Neuronal stem cell (in vitro differentiated cells): ENCODE measurements at places on chromosomes 3 and 15.

DNA sequence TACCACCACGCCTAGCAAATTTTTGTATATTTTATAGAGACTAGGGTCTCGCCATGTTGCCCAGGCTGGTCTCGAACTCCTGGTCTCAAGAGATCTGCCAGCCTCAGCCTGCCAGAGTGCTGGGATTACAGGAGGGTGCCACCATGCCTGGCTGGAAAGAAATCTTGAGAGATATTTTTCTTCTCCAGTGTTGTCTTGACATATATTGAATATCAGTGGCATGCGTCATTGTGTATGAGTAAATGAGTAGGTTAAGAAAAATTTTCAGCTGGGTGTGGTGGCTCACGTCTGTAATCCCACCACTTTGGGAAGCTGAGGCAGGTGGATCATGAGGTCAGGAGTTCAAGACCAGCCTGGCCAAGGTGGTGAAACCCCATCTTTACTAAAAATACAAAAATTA is 3.5 kb upstream of the PIF1 start:
- no peak for DNase-seq

DNA sequence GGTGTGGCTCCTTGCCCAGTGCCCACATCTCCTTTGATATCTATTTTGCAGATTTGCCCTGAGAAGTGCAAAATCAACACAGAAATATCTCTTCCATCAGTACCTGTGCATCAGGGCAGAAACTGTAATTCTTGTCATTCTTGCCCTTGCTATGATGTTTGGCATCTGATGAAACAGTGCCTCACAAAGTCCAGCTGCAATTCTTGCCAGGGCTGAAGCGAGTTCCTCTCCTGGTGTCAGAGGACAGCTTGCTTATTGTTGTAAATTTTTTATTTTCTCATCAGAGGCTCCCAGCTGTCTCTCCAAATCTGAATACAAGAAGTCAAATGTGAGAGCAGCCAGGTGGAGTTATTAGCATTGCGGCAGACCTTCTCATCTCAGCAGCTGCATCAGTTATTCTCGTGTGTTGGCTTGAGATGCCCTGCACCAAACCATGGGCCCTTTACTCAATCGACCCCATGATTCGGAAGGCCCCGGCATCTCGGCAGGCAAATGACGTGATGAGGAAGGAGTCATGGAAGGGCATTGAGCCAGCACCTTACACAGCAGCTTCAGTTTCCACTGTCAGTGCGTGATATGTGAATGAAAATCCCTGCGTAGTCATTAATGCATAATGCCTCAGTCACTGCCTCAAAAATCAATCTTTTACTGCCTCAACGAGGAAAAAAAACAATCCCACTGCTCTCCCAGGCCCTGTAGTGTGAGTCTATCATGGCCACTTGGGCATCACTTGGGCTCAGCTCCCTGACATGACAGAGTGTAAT is 93.4 kb downstream of the CCNL1 start:
- no peak for DNase-seq

- no peak for DNase-seq
Observed at GRCh38 chr3:63963496-63963895, 51.3 kb upstream of the SCAANT1 start.

GRCh38 chr3:123384256-123384655 is 64.6 kb downstream of the ADCY5 start:
- no peak for DNase-seq

GRCh38 chr15:35078221-35078915 is 6.7 kb downstream of the NANOGP8 start:
- peak; percentile 33 for DNase-seq

DNA sequence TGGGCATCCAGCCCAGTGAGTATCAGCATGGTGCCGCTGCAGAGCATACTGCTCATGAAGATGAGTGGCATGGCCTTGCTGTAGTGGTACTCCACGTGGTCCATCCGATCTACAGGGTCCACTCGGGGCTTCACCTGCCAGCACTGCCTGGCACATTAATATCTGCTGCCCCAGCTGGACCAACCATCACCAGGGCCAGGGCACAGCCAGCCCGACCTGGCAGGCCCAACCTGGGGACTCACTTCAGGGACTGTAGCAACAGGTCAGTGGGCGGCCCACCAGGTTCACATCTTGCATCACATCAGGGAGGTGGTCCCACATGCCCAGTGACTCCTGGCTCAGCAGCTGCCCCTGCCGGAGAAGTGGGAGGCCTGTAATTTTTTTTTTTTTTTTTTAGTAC is 48.1 kb downstream of the CDIN1 start:
- no peak for DNase-seq

DNA sequence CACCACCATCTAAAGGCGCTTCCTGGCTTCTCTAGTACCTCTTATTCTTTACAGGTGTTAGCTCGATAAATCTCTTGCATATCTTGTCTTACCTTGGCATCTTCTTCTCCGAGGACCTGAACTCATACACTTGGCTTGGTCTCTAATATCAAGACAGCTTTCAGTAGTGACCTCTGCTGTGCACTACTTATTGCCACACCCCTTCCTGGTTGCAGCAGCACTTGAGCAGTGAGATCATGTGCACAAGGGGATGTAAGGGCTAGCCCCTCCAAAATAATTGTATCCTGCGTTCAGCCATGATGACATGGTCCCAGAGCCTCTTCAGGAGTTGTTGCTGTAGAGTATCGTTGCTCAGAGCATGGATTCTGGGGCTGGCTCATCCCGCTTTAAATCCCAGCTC is 1.3 kb upstream of the PLA1A start:
- DNase-seq: no peak

- DNase-seq: no peak
Observed at GRCh38 chr15:73650416-73651126, 17.4 kb upstream of the NPTN start.

- DNase-seq: no peak
Observed at GRCh38 chr3:143063018-143063417, 56.6 kb upstream of the CHST2 start.

- no peak for DNase-seq
Observed at GRCh38 chr15:91936927-91937326, 83.4 kb downstream of the SLCO3A1 start.

- no peak for DNase-seq
Observed at GRCh38 chr3:165440380-165440779, 244.2 kb upstream of the SLITRK3 start.

GRCh38 chr15:78311292-78311691 is 11.9 kb upstream of the SKIC8 start:
- DNase-seq: no peak

DNA sequence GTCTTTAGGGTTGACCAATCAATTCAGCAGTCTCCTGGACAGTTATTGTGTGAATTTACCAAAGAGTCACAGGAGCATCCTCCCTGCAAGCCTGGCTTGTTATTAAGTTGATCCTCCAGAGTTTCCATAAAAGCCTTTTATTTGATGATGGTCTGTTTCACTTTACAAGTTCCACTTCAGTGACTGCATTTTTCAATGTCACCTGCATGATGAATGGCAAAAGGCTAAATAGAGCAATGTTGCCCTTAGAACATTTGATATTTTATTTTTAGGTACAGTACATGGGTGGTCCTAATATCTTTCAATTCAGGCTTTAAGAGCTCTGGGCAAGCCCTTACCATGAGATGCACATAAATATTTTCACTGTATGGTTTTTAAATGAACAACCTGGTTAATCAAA is 22.6 kb downstream of the GUCA1C start:
- no peak for DNase-seq

GRCh38 chr3:52838561-52839267 is 3.9 kb upstream of the MUSTN1 start:
- DNase-seq: no peak

DNA sequence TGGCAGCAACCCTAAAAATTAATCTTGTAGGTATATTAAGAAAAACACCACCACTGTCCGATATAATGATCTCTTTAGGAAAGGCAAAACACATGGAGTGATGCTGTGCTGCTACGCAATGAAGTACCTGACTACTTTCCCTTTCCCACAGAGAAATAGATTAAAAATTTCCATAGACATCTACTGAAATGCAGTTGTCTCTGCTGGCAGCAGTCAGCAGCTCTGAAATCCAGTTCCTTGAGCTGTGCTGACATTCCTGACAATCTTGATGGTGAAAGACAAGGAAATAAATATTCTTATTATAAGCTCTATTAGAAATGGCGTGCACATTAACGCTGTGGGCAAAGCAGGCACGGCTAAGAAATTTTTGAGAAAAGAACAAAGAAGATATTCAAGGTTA is 287.6 kb downstream of the IL5RA start:
- DNase-seq: no peak

GRCh38 chr3:49213541-49213943 is 42.1 kb downstream of the KLHDC8B start:
- no peak for DNase-seq

DNA sequence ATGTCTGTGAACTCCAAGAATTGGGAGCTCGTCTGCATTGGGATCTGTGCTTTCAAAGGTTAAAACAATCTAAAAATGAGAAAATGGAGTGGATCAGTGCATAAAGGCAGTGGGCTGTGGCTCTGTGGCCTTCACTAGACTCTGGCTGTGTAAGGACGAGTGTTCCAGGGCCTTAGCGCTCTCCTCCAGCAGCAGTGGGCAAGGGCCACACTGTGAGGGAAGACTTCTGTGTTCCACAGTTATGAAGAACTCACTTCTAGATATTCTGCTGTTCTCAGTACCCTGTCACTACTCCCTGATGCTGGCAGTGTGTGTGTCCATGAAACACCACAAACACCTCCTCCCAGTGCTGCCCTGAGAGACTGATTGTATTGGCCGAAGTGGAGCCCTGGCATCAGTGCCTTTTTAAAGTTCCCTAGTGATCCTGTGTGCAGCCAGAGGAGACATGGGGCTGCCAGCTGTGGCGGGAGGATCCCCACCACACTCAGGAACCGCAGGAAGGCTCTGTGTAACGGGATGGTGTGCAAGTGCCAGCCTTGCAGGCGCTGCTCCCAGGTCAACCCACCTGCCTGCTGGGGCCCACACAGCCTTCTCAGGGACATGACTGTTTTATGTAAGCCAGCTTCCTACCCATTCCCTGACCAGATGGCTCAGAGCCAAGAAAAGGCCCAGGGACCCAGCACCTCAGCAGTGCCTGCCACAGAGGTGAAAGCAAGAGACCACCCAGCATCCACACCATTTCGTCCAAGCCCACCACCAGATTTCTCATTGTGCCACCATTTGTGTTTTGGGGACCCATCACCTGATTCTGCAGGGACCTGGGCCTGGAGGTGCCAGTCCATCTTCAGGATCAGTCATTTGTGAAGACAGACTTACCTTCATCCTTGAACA is 40.4 kb downstream of the ABTB1 start:
- DNase-seq: no peak

DNA sequence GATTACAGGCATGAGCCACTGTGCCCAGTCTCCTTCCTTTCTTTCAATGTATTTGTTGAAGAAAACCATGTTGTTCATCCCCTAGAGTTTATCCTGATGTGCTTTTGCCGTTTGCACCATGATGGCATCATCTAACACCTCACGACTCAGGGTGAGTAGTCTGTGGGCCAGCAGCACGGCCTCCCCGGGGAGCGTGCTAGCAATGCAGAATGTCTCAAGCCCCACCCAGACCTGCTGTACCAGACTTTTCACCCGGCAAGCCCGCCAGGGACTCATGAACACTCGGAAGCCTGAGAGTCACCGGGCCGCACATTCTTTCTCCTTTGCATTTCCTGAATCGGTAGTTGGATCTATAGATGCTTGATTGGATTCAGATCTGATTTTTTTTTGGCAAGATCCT is 64.6 kb downstream of the RPN1 start:
- no peak for DNase-seq

- no peak for DNase-seq
Observed at GRCh38 chr3:5057272-5057671, 64.8 kb upstream of the ARL8B start.

DNA sequence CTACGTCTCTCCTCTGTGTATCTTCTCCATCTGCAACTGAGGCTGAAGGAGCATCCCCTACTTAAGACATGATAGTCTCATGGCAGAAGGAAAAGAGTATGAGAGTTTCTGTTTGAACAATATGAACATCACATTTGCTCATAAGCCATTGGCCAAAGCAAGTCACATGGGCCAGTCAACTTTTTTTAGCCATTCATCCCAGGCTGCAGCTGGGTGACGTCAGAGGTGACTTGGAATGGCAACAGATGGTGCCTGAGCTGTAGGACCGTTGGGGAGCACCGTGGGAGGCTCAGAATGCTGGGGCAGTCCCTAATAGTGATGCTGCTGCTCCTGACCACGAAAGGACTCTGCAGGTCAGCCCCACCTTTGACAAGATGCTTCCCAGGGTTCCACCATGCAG is 58.7 kb downstream of the CRTC3 start:
- no peak for DNase-seq

GRCh38 chr3:134464064-134464688 is 21.6 kb downstream of the ANAPC13 start:
- peak; percentile 94 for DNase-seq
